ENCODE measurements at places on chromosomes 6 and 20. TPM values are rescaled to one million over a fixed set of nuclear protein-coding genes. Genes with fewer than 3 reads are reported as not detected.
A peak's percentile ranks its signal among the peaks of the same experiment; 100 is the strongest.

GRCh38 chr6:1103021-1103420 lies 208.9 kb upstream of the FOXQ1 start:
- DNase-seq = no peak

DNA sequence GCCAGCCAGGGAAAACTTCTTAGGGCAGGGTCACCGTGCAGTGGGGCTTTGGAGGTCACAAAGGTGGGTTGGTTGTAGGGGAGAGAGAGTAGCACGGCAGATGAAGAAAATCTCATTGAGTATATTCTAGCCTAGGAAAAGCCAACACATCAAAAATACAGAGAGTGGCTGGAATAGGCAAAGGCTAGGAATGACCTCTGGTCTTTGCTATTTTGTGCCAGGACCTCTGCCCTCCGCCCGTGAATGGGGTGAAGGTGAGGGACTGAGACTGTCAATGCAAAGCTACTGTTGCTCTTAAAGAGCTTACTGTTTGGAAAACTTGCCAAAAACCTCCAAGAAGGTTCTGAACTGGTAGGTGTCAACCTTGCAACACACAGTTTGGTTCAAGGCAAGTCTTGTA lies 346.7 kb downstream of the CDH26 start:
- no peak for DNase-seq

GRCh38 chr6:29011276-29011734 lies 6.2 kb upstream of the ZNF311 start:
- DNase-seq = peak; percentile 54

- DNase-seq = no peak
Measured at GRCh38 chr6:2186516-2186915, 58.9 kb downstream of the GMDS start.

GRCh38 chr6:16472349-16473069 lies 234.1 kb downstream of the GMPR start:
- no peak for DNase-seq

DNA sequence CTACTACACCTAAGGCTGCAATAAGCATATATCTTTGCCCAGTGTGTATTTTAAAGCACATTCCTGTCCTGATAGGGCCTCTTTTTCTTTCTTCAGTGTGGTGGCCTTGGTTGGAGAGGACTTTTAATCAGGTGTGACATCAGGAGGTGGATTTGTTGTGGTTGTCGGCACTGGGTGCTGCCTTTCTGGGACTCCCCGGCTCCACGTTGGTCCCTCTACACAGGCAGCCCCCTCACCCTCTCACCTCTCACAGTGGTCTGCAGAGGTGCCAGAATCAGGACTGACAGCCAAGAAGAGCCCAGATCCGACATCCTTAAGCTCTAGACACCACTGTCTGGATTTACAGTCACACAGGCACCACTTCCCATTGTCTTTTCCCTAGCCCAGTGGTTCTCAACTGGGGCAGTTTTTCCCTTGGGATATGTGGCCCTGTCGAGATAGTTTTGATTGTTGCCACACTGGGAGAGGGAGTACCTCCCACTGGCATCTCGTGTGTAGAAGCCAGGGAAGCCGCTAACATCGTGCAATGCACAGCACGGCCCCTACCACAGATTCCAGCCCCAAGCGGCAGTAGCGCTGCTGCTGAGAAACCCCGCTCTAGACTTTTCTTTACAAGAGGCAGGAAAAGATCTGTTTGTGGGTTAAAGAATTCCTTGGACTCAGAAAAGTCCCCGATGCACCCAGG lies 314.1 kb downstream of the QKI start:
- no peak for DNase-seq

GRCh38 chr20:48821261-48821920 lies 6.4 kb downstream of the PREX1 start:
- DNase-seq = no peak

DNA sequence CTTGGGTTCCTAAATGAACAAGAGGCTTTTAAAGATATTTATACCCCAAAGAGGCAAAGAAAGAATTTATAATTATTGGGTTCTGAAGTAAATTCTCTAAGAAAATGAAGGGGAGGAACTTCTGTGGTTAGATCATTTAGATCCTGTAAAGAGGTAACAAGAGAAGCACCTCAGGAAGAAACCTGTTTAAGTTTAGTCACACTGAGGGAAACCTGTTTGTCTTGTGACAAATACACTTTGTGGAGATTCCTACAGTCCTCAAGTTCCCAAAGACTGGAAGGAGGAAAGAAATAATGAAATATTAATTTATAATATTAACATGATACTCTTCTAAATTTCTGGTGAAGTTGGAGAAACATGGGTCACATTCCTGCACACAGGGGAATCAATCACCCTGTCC lies 647.5 kb downstream of the EYS start:
- DNase-seq = no peak

DNA sequence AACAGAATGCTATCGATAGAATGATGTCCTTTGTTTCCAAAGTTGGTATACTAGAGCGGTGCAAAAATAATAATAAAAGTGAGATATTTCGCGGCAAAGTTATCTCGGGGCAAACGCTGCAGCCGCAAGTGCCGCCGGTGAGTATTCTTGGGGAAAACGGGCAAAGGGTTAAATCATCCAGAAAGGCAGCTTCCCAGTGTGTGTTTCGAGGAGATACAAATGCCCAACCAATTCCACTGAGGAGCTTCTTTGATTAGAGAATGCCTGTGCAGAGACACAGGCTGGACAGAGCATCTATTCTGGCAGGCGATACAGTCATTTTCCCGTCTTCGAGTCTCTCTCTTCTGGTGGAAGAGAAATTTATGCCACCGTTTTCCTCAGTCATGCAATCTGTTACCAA lies 58.0 kb upstream of the MPC1 start:
- no peak for DNase-seq

- DNase-seq = no peak
Measured at GRCh38 chr6:2296781-2297180, 51.4 kb upstream of the GMDS start.

DNA sequence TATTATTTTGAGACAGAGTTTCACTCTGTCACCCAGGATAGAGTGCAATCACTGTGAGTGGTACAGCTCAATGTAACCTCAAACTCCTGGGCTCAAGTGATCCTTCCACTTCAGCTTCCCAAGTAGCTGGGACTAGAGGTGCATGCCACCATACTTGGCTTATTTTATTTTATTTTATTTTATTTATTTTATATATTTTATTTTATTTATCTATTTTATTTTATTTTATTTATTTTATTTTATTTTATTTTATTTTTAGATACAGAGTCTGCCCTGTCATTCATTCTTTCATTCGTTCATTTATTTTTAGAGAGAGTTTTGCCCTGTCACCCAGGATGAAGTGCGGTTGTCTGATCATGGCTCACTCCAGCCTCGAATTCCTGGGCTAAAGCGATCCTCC lies 35.5 kb downstream of the ATG5 start:
- DNase-seq = no peak

GRCh38 chr6:64220801-64221200 lies 585.2 kb downstream of the PHF3 start:
- DNase-seq = no peak

DNA sequence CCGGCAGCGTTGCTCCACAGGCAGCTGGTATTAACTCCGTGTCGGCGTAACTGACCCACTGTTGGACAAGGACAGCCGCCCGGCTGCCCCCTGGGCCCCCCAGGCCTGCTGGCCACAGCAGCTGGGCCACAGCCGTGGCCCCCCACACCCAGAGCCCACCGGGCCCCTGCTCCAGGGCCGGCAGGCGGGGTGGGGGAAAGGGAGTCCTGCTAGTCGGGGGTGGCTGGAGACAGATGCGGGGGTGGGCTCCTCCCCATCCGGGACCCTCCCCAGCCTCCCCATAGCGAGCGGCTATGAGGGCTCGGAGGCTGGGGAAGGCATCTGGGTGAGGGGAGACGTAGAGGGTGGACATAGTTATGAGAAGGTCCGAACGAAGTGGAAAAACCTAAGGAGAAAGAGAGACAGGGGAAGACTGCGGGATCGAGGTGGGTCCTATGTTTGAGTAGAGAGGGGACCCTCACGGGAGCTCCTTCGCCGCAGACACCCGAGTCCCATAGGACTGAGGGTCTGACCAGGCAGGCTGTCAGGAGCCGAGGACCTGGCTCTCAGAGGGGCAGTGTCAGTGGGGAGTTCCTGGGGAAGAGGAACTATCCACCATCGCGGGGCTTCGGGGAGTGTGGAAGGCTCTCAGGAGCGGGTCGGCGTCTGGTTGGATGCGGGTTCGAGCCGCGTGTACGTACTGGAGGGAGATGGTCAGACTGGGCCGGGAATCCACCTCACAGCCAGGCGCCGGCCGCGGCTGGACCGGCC lies 511 bp downstream of the VARS1 start:
- no peak for DNase-seq

- DNase-seq = no peak
Measured at GRCh38 chr6:45196121-45196520, 132.0 kb upstream of the RUNX2 start.

GRCh38 chr6:112636650-112637262 lies 289.6 kb downstream of the RFPL4B start:
- DNase-seq = no peak

GRCh38 chr6:139800837-139801236 lies 426.4 kb upstream of the CITED2 start:
- DNase-seq = no peak

GRCh38 chr20:7327810-7328209 lies 560.3 kb downstream of the BMP2 start:
- no peak for DNase-seq

DNA sequence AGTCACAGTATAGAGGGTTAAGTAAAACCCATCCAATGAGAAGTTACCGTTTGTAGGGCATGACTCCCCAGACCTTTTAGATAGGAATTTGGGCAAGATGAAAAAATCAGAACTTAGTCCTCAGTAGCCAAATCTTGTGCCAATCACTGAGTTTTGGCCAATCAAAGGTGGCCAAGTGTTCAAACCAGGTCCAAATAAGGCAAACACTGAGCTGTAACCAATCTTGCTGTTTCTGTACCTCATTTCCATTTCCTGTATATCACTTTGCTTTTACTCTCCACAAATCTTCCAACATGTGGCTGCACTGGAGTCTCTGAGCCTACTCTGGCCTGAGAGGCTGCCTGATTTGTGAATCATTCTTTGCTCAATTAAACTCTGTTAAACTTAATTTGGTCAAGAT lies 81.8 kb upstream of the GPR6 start:
- DNase-seq = no peak

DNA sequence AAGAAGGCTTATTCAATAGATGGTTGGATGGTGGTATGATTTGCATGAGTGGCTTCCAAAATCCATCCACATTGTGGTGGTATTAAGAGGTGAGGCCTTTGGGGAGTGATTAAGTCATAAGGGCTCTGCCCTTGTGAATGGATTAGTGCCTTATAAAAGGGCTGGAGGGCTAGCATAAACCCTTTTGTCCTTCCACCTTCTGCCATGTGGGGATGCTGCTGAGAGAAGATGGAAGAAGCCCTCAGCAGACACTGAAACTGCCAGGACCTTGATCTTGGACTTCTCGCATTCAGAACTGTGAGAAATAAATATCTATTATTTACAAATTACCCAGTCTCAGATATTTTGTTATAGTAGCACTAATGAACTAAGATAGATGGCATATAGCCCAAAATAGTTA lies 27.8 kb upstream of the SRPK1 start:
- no peak for DNase-seq

DNA sequence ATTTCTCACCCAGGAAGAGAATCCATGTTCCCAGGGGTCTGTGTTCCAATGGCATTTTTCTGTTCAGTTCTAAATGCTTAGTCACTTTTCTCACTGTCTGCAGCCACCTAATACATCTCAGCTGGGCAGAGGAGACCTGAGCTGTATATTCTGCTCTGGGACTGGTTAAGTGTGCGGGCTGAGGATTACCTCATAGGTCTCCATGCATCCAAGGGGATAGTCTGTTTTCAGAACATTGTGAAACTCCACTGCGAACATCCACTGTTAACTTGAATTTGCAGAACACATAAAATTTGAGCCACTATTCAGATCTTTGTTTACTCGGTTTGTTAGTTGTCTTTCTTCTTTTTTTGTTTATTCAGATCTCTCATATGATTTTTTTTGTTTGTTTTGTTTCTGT lies 947.1 kb downstream of the TFAP2A start:
- DNase-seq = no peak

GRCh38 chr6:84516154-84516553 lies 248.2 kb downstream of the TBX18 start:
- no peak for DNase-seq

DNA sequence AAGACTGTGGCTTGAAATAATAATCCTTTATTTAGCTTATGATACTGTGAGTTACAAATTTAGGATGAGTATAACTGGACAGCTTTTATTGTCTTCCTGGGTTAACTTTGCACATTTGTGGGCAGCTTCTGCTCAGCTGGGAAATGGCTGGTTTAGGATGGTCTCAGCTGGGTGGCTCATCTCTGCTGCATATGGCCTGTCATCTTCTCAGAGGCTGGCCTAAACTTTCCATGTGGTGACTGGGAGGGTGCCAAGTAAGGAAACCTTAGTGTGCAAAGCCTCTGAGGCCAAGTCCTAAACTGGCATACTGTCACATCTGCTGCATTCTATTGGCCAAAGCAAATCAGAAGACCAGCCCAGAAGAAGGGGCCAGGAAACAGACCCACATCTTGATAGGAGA lies 40.2 kb downstream of the BTBD3 start:
- no peak for DNase-seq

DNA sequence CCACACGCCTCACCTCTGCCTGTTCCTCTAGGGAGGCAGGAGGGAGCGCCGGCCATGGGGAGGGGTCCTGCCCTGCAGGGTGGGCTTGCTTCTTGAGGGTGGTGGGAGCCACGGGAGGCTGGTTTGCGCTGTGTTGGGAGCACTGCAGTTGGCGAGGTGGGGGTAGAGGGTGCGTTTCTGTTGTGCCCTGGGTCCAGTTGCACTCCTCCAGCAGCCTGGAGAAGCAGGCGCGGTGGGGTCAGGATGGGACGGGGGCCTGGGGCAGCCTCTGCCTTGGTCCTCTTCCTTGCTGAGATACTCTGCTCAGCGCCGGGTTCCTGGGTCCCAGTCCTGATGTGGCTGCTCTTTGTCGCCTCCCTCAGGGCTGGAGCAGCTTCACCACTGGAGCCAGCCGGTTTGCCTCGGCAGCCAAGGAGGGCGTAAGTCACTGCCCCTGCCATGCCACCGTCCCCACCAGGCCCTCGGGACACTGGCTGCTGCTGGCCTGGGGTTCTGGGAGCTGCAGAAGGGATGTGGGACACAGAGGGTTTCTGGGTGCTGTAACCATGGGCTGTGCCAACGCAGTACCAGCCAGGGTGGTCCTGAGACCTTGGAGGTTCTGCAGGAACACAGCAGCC lies 8.4 kb downstream of the ARFGAP1 start:
- no peak for DNase-seq

DNA sequence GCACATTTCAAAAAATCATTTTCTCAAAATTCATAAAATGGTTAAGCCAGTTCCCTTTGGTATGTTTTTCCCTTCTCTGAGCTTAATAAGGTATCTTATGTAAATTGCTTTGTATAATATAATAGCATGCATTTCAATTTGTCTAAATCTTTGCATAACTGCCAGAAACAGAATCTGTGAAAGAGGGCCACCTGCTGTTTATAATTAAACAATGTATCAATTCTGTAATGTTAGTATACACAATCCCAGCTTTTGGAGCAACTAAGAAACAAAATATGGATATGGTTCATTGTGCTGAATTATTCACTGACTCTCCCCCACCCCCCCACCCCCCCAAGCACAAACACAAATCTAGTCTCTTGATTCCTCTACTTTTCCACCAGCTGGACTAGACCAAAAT lies 54.8 kb downstream of the GPX5 start:
- DNase-seq = no peak

Gene RPN2
- polyA plus RNA-seq = 152 TPM

Gene HRH3
- polyA plus RNA-seq = 2.9 TPM

Gene ADTRP
- 0.38 TPM for polyA plus RNA-seq

Gene GRIK2
- polyA plus RNA-seq = 1.3 TPM

Gene LAMA2
- polyA plus RNA-seq = 151 TPM

Gene ACTL10
- 0.33 TPM for polyA plus RNA-seq

Gene CLPSL1
- polyA plus RNA-seq = not detected

Gene PI16
- polyA plus RNA-seq = 13.6 TPM

Gene DLL1
- 17.1 TPM for polyA plus RNA-seq

Gene PFDN6
- polyA plus RNA-seq = 43.7 TPM

Gene MCCD1
- polyA plus RNA-seq = not detected
